T-cell (primary cell): ENCODE measurements at places on chromosomes 6 and 20.

DNA sequence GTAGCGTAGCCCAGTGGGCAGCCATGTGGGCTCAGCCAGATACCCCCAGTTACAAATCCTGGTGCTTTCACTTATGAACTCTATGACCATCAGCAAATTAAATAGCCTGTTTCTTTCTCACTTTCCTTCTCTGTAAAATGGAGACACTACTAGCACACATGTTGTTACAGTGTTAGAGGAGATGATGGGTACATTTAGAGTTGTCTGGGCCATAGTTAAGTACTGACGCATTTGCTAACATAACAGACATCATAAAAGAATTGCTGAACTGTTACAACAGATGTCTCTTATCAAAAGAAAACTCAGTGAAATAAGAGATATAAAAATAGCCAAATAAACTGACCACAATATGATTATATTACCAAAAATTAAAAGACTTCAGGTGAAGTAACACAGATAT is 69.9 kb upstream of the DOK5 start:
- DNase-seq: no peak

- DNase-seq: peak; percentile 25
Measured at GRCh38 chr6:32833664-32834063, 4.9 kb downstream of the TAP2 start.

- no peak for DNase-seq
Measured at GRCh38 chr6:169145496-169145895, 108.2 kb downstream of the THBS2 start.

GRCh38 chr20:58228484-58229197 is at the start of gene ANKRD60:
TSS of gene ANKRD60 (minus strand) at chr20:58228653. CDS start at chr20:58228653, 0 bp downstream.
- peak; percentile 73 for DNase-seq

DNA sequence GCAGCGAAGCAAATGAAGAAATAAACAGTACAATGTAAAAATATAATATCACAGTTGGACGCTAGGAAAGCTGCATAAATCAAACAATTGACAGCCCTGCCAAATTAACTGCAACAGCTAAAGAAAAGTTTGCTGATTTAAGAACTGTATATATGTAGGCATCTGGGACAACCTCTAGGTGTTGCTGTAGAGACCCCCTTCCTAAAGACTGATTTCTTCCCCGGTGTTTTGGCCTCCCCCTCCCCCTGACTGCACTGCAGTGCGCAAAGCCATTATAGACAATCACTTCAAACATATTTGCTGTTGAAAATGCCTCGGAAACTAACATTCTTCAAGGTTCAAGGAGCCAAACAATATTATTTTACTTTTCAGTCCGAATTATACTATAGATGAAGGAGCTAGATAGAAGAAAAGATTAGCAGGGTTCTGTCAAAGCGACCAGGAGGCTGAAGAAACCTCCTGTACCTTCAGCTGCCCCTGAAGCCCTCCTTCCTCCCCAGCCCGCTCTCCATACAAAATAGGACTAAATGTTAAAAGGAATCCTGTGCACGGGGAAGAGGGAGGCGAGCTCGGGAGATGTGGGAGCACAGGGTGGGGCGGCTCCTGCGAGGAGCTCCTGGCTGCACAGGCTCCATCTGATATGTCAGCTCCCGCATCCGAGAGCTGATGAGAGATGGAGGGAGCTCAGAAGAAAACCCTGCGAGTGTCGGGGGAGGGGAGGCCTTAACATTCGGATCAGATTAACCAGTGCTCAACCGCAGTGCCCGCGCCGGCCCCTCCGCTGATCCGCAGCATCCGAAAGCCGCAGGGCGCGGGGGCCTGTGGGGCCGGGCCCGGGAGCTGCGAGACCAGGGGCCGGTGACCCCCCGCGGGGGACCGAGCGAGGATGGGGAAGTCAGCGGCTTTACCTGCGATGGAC is 822 bp downstream of the ELOVL4 start:
- DNase-seq: peak; percentile 15

GRCh38 chr6:102911571-102911970 is 1518.1 kb downstream of the GRIK2 start:
- DNase-seq: no peak

DNA sequence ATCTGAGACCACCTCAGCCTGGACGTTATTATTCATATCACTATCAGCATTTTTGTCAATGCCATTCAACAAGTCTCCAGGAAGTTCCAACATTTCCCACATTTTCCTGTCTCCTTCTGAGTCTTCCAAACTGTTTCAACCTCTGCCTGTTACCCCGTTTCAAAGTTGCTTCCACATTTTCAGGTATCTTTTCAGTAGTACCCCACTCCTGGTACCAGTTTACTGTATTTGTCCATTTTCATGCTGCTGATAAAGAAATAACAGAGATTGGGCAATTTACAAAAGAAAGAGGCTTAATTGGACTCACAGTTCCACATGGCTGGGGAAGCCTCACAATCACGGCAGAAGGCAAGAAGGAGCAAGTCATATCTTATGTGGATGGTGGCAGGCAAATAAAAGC is 565.5 kb downstream of the FRK start:
- no peak for DNase-seq

- no peak for DNase-seq
Measured at GRCh38 chr6:46909371-46909770, 12.4 kb downstream of the ADGRF5 start.

GRCh38 chr6:139468178-139468819 is 93.9 kb upstream of the CITED2 start:
- DNase-seq: no peak

GRCh38 chr6:89310929-89311328 is 4.2 kb downstream of the GABRR2 start:
- no peak for DNase-seq

DNA sequence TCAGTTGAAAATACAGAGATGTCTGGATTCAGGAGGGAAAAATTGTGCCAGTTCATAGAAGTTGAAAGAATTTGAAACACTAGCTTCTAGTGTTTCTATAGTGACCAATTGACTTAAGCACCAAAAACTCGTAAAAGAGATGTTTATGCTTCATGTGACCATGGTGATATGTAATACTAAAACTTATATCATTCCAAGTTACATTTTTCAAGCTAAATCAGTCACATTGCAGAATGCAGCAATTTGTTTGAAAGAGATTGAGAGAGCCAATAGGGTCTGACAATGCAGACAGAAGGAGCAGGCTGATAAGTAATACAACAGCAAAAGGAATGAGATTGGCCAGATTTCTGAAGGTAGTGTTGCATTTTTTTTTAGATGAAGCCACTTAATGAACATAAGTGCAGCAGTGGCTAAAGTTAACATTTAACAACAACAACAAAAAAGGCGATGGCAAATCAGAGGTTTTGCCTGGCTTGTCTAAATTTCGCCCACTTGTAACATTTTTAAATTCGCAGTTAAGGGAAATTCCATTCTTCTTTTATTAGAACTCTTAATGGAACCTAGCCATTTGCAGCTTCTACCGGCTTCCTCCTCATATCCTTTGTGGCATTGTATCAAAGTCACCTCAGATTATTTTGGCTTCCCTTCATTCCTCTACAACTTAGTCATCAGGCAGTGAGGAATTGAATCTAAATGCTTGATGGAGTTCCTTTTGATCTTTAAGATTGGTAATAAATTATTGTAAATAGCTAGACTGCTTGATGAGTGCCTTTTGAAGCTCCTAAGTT is 484.0 kb upstream of the SOX4 start:
- DNase-seq: no peak

DNA sequence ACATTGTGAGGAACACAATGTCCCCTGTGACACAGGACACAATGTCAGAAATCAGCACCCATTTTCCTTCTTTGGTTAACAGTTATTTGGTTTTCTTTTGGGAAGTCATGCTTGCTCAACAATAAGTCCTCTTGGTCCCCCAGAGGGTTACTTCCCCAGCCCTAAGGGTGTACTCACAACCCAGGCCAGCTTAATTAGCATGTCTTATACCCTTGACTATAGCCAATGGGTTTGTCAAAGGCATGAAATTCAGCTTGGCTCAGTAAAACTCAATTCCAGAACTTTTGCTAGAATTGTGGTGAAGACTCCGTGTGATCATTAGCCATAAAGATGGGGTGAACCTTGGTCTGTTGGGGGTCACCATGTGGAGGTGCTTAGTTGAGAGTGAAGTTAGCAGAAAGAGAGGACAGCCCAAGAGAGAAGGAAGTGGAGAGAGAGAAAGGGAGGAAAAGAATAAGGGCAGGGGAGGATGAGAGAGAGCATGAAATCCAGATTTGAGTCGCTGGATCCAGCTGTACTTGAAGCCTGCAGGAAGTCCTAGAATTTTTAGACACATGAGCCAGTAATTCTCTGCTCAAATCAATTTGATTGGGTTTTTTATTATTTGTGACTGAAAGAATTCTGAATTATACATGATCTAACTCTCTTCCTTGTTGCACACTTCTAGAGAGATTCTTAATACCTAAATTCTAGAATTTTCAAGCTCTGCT is 321.3 kb upstream of the JAG1 start:
- no peak for DNase-seq

- DNase-seq: no peak
Measured at GRCh38 chr6:90338409-90338808, 41.8 kb upstream of the BACH2 start.

GRCh38 chr6:151749341-151749740 is 58.1 kb upstream of the ESR1 start:
- no peak for DNase-seq

DNA sequence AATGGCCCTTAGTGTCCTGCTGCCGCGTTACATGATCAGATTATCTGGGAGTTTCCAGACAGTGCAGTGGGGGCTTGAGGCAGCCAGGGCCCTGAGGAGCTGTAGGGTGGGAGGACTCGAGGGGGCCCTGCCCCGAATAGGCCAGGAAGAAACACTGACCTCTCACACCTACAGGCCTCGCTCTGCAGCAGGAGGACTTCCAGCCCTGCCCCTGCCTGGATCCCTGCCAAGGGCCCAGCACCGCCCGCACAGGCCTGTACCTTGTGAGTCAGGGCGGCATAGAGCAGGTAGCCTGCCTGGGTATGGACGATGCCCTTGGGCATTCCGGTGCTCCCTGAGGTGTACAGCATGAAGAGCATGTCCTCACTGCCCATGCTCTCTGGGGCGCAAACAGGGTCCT is 30.1 kb upstream of the APMAP start:
- DNase-seq: no peak

GRCh38 chr6:36357872-36358225 is 21.2 kb upstream of the BNIP5 start:
- no peak for DNase-seq

DNA sequence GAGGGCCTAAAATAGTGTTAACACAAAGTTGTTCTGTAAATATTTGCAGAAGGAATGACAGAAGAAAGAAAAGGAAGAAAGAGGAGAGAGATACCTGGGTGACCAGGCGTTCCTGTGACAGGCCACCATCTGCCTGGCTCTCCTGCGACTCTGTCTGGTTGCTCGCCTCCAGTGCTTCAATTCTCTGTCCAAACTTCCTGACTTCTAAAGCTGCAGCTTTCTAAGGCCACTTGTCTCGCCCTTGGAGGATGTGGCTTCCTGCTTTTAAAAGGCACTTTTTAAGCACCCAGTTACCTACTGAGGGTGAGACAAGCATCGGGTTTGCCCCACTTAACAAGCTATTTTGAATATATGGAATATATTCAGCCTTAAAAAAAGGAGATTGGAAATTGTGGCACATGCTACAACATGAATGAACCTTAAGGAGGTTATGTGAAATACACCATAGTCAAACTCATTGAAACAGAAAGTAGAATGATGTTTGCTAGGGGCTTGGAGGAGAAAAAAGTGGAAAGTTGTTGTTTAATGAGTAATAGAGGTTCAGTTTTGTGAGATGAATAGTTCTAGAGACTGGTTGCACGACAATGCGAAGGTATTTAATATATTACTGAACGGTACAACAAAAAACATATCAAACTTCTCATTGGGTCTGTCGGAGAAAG is 32.8 kb downstream of the VIP start:
- DNase-seq: no peak

- no peak for DNase-seq
Measured at GRCh38 chr6:128807577-128807976, 75.4 kb upstream of the LAMA2 start.

- no peak for DNase-seq
Measured at GRCh38 chr6:45644720-45645119, 267.0 kb upstream of the SUPT3H start.

DNA sequence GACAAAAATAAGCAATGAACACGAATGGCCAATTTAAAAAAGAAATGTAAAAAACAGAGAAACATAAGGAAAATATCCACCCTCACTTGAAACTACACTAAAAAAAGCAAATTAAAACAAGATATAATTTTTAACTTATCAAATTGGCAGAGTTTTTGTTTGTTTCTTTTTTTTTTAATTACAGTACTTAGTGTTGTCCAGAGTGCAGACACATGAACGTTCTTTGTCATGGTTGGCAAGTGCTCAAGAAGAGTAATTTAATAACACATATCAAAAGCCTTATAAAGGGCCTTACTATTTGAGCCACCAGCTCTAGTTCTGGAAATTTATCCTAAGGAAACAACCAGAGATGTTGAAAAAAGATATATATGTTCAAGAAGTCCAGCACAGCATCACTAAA is 142.3 kb downstream of the ATXN1 start:
- no peak for DNase-seq

GRCh38 chr6:90214461-90214860 is 82.2 kb downstream of the BACH2 start:
- DNase-seq: no peak

DNA sequence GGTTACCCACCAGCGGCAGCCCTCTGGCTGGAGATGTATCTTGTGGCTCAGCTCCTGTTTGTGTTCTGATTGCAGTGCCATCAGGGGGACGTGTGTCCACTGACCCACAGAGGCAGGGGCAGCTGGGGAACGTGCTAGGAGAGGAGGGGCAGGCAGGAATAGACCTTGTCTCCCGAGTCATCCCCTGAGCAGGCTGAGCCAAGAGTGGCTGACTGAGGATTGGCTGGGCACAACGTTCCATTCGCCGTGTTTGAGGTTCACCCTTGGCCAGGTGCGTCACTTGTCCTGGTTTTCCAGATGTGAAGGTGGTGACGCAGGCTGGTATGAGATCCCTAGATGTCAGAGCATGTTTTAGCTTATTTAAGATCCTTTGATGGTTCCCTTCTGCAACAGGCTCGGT is 57.7 kb downstream of the ADNP start:
- DNase-seq: no peak

- DNase-seq: no peak
Measured at GRCh38 chr20:1842281-1842680, 52.9 kb upstream of the SIRPA start.

GRCh38 chr20:47725248-47725973 is 59.9 kb downstream of the SULF2 start:
- DNase-seq: peak; percentile 79

GRCh38 chr6:43604174-43604573 is 24.9 kb downstream of the GTPBP2 start:
- DNase-seq: no peak

DNA sequence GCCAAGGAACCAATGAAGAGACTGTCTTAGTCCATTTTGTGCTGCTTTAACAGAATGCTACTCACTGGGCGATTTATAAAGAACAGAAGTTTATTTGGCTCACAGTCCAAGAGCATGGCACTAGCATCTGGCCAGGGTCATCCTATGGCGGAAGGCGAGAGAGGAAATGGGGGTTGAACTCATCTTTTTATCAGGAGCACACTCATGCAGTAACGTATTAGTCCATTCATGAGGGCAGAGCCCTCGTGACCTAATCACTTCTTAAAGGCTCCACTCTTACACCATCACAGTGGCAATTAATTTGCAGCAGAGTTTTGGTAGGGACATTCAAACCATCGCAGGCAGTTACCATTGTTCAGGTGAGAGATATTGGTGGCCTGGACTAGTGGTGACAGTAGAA is 8.5 kb downstream of the ARFGEF2 start:
- DNase-seq: no peak
